Stimulated activated naive CD4-positive, alpha-beta T cell (primary cell): ENCODE measurements at places on chromosomes 6 and 20.

GRCh38 chr20:58081846-58082245, 146.6 kb downstream of the ANKRD60 start:
- DNase-seq: no peak

DNA sequence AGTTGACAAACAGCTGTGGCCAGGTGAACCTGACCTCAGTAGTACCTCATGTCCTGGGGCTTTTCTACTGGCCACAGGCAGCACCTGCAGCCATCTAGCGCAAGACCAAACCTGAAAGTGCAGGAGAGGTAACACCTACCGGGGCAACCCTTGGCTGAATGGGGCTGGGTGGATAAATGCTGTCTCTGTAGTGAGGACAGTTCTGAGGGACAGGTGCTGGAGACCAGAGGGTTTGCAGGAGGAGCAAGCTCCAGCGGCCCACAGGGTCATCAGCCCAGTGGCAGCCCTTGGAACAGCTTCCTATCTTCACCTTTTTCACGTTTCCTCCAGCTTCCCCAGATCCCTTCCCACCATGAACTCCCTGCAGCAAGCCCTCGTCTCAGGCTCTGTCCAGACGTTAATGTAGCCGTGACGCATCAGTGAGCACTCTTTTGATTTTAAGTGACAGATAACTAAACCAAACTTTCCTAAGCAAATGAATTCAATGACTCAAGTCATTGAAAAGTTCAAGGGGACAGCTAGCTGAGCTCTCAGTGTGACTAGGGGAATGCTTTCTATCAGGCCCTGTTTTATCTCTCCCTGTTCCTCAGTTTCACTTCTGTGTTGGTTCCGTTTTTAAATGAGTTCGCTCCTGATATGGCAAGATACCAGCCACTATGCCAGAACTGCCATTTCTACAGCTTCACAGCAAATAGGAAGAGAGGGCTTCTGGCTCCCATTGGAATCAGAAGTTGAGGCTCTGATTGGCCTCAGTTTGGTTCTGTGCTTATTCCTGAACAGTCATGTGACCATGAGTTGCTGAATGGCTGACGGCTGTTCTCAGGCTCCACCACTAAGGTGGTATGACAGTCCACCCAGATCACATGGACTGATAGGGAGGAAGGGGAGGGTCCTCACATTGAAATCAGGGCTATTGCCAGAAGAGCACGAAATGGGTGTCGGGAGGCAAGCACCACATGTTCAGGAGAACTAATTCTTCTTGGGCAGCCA, 12.1 kb upstream of the PFDN4 start:
- no peak for DNase-seq

DNA sequence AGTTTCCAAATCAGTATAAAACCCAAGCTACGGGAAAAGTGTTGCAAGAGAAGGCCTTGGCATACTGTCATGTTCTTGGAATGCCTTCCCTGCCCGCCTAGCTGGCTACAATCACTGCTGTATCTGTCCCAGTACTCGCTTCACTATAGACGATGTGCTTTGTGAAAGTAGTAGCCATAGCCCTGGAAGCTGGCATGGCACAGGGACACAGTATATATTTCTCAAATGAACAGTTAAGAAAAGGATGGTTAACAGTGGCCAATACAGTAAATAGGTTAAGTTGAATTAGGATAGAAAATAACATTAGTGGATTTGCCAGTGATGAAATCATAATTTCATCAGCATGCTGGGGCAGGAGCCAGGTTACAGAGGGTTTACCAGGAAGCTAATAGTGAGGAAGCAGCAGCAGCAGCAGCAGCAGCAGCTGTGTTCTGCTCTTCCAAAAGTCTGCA, 499.3 kb downstream of the CDKAL1 start:
- no peak for DNase-seq

DNA sequence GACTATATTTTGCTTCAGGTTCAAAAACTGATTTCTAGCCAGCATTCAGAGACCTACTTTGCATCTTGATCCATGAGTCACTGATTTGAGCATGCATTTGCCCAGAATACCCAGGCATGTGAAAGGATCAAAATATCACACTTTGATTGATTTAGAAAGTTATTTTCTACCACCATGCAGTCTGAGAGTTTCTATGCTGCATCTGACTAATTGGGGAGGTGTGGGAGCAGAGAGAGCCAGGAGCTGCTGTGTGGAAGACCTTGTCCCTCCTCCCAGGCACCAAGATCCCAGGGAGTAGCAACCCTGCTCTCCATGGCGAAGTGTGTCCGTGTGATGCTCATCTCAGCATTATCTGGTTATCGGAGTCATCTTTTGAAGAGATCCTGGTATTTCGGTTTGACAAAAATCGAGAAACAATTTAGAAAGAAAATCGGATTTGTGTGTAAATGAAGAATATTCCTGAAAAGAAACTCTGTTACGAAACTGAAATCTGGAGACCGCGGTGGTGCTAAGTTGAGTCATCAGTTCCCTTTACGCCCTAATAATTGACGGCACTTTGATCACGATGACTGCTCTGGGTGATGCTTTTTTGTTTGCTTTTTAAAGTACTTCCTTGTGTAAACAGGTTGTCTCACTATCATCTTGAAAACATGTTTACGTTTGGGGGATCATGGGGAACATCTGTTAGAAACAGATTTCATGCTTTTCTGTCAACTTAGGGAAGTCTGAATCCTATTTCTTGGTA, 193.4 kb downstream of the BACH2 start:
- DNase-seq: no peak

- no peak for DNase-seq
Measured at GRCh38 chr6:7155871-7156579, 48.3 kb downstream of the RREB1 start.

GRCh38 chr20:50471231-50471630, 39.0 kb upstream of the PTPN1 start:
- peak; percentile 10 for DNase-seq

DNA sequence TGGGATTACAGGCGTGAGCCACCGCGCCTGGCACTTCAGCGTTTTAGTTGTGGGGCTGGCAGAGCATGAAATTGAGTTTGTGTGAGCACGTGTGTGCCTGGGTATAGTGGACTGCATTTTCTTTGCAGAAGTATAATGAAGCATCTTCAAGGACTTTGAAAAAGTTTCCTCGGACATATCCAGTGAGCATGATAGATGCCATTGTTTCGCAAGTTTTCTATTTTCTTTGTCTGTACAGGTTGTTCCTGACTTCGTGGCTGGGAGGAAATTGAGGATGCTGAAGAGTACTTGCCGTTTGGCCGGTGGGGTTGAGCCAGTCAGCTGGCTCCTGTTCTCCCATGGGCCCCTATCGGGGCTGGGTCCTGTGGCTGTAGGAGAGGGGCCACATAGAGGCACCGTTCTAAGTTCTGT, 55.9 kb downstream of the RREB1 start:
- no peak for DNase-seq

DNA sequence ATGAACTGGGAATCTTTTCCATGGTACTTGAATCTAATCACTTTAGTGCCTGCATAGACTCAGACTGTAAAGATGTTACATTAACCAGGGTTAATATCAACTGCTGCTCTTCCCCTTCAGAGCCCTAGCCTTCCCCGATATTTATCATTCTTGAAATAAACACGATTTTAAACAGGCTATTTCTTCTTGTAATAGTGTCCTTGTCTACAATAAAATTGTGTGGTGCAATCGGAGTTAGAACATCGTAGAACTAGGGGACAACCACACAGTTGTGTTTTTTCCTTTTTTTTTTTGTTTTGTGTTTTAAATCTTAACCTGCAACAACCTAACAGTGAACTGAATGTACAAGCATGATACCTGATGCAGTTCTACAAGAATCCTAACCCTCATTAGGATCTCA, 4.5 kb downstream of the GJA1 start:
- no peak for DNase-seq

DNA sequence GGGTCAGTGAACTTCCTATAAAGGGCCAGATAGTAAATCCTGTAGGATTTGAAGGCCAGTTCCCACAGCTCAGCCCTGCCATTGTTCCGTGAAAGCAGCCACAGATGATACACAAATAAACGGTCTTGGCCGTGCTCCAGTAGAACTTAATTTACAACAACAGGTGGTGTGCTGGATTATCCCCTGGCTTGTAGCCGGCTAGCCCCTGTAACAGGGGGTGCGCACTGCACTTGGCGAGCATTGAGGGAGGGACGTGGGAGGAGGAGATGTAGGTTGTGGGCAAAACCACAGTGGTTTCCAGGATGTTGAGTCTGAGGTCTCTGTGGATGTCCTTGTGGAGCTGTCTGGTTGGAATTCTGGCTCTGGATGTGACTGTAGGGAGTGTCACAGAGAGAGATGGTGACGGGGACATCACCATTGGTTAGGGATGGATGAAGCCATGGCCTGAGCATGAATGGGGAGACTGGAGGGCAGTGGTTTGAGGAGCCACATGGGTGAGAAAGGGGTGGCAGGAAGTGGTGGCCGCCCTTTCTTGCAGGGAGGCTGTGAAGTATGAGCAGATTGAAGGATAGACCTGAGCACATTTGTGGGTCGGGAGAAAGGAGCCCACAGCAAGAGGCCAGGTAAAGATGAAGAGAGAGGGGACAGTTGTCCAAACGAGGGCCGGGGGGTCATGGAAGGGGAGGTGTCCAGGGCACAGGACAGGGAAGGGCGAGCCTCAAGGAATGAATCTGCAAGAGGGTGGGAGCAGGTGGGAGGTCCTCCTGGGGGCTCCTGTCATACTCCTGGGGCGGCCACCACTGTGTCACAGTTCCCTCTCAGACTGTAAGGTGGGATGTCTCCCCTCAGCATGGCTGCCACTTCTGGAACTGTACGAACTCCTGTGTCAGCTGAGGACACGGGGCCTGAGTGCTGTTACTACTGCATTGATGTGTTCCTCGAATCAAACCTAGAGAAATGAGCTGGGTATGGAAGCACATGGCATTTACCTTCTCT, 53.6 kb downstream of the CDH26 start:
- no peak for DNase-seq

- DNase-seq: peak; percentile 26
Measured at GRCh38 chr6:30411515-30412207, 66.7 kb downstream of the RPP21 start.

DNA sequence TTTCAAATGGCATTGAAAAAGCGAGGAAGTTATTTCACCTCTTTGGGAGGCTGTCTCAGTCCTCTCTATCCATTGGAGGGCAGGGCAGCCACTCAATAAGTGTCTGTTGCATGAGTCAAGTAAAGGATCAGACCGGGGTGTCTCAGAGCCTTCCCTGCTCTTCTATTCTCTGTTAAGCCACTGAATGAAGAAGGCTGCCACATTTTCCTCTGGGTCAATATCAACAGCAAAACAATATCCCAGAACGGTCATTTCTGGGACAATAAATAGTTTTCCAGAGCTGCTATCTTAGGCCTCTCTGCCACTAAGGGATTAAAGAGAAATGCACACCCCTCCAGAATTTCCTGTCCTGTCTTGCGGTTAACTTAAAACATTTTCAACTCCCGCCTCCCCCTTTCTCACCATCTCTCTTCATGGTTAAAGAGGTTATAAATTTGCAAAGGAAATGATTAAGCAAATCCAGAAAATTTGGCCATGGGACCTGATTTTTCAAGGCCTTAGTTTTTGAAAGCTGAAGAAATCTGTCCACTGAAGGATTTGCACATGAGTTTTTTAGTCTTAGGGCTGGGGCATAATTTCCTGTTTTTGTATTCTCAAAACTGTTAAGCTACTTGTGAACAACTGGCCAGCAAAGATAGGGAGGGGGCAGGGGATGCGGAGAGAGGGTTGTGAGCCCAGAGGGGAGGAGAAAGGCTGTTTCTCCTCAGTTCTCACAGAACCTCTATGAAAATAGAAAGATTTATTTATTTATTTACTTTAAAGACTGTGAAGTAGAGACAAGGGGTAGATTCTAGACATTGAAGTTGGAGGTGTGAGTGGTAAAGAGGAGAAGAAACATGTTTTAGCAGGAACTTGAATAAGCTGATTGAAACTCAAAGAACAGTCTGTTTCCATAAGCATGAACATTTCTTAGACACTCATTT, 135.7 kb downstream of the BCAS1 start:
- no peak for DNase-seq

DNA sequence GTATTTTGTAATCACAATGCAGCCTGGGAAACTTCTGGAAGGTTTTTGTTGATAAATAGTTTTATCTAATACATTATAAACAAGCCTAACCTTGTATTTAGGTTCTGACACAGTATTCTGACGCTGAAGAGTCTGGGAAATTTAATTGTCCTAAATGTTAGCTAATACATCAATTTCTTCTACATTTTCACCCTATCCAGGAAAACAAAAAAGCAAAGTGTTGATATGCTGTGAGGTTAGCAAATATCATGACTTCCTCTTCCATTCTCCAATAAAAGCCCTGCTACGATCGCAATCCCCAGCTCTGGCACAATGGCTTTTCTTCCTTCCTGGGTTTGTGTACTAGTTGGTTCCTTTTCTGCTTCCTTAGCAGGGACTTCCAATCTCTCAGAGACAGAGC, at the start of gene C6orf58:
Gene C6orf58 (plus strand): TSS at position 301 of the 400 bp plus-strand sequence. CDS start 12 bp downstream, at position 313.
- DNase-seq: no peak

DNA sequence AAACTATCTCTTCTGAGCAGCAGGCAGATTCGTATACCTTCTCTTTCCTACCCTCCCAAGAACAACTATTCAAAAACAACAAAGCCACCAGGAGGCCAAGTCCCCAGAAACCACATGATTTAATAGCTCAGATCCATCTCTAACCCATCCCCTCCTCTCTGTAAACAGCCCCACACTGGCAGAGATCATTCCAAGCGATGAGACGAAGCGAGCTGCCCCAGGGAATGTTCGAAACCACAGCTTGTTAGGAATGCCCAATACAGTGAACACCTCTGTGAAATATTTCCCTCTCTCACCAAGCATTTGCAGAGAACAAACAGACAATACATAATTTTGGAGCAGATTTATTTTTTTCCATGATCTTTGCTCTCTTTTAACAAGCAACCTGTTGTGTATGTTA, 231.8 kb downstream of the SOD2 start:
- DNase-seq: no peak

DNA sequence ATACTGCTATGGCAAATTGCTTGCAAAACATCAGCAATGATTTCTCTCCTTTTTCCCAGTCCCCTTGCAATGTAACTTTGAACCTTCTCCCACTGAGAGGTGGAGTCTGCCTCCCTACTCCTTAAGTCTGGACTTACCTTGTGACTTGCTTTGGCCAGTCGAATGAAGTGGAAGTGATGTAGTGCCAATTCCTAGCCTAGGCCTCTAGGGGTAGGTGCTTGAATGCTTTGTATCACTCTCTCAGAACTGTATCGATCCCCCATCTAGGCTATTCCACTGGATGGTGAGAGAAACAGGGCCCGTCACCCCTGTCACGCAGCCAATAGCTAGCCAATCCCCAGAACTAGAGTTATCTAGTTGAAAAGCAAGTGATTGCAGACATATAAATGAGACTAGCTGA, 238.6 kb downstream of the BTBD3 start:
- DNase-seq: no peak

GRCh38 chr6:113668641-113669408, 188.3 kb upstream of the MARCKS start:
- no peak for DNase-seq

GRCh38 chr6:106745824-106746582, 116.6 kb downstream of the QRSL1 start:
- no peak for DNase-seq

- no peak for DNase-seq
Measured at GRCh38 chr20:20567712-20568111, 144.7 kb downstream of the RALGAPA2 start.
